ENCODE measurements at places on chromosomes 1 and 21.

- DNase-seq, result no peak
Observed at GRCh38 chr1:162422662-162423375, 10.9 kb upstream of the SH2D1B start.

GRCh38 chr1:160795951-160796383 is at the start of gene LY9:
TSS of gene LY9 (plus strand) at chr1:160796174. CDS start at chr1:160796188, 14 bp downstream.
- DNase-seq, result peak; percentile 77

GRCh38 chr1:203199816-203200571 is 13.5 kb upstream of the CHI3L1 start:
- no peak for DNase-seq

DNA sequence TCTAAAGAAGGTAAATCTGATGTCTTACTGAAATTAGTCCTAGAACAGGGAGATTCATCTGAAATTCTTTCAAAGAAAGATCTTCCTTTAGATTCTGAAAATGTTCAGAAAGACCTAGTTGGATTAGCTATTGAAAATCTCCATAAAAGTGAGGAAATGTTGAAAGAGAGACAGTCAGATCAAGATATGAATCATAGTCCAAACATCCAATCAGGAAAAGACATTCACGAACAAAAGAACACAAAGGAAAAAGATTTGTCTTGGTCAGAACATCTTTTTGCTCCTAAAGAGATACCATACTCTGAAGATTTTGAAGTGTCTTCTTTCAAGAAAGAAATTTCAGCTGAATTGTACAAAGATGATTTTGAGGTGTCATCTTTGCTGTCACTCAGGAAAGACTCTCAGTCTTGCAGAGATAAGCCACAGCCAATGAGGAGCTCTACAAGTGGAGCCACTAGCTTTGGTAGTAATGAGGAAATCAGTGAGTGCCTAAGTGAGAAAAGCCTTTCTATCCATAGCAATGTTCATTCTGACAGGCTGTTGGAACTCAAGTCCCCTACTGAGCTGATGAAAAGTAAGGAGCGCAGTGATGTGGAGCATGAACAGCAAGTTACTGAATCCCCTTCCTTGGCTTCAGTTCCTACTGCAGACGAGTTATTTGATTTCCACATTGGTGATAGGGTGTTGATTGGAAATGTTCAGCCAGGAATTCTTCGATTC is 61.6 kb upstream of the QSOX1 start:
- no peak for DNase-seq

DNA sequence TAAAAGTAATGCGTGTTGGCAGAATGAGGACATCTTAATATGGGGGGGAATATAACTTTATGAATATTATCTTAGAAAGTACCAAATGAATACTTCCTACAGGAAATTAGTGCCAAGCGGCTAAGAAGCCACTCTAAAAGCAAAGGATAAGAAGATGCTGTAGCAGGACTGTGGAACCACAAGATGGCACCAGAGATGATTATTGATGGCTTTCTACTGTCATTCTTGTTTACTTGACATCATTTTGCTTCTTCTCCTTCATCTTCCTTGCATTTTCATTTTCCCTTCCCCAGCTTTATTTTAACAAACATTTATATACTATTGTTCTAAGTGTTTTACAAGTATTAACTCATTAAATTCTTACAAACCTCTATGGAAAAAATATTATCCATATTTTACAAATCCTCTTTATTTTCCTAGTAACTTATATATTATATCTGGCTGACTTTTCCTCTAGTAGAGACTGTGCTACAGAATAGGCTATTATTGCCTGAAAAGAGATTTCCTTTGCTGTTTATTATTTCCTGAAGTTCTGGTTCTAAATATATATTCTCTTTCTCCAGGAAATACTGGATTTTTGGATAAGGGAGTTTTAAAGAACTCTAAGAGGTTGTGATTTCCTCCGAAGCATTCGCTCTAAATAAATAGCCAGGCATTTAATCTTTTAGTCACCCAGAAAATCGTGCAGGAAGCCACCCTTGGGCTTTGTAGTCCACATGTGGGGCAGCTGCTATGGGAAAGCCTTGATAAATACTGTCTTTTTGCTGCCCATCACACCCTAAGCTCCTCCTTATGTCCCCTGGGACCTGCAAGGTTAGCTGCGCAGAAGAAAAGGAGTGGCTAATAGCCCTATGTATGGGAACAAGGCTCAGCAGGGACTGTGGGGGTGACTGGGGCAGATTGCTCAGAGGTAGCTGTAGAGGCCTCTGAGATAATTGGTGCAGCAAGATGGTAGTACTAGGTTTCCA is 69.8 kb downstream of the TPR start:
- DNase-seq, result peak; percentile 60

DNA sequence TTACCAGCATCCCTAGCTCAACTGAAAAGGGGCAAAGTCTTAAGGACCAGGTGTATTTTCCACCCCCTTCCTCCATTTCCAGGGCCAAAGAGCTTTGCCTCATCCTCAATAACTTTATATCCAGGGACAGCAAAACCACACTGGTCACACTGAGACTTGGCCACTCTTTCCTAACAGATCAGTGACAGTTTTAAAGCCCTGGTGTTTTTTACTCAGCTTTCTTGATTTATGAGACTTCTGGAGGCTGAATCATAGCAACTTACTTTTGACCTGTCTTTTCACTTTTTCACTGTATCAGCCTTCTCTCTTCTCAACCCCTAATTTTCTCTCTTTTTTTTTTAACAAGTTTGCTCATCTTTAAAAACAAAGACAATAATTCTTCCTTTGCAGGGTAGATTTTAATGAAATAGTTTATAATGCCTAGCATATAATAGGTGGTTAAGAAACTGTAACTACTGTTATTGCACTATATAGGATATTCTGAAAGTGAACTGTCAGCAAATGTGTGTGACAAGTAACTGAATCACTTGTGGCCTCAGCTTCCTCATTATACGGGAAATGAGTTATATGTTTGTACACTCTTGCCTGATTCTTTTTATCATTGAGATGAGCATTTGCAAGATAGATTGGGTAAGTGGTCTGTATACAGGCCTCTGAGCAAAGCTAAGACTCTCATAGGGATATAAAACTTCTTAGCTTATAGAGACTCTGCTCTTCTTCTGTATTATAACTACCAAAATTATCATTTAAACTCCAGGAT is 19.7 kb upstream of the DYNLT5 start:
- no peak for DNase-seq

GRCh38 chr1:231046730-231047395 is 6.8 kb upstream of the FAM89A start:
- no peak for DNase-seq

GRCh38 chr1:245395680-245396079 is 240.9 kb downstream of the KIF26B start:
- DNase-seq, result no peak

GRCh38 chr1:156508205-156508954 is 7.8 kb upstream of the MEF2D start:
- DNase-seq, result no peak

DNA sequence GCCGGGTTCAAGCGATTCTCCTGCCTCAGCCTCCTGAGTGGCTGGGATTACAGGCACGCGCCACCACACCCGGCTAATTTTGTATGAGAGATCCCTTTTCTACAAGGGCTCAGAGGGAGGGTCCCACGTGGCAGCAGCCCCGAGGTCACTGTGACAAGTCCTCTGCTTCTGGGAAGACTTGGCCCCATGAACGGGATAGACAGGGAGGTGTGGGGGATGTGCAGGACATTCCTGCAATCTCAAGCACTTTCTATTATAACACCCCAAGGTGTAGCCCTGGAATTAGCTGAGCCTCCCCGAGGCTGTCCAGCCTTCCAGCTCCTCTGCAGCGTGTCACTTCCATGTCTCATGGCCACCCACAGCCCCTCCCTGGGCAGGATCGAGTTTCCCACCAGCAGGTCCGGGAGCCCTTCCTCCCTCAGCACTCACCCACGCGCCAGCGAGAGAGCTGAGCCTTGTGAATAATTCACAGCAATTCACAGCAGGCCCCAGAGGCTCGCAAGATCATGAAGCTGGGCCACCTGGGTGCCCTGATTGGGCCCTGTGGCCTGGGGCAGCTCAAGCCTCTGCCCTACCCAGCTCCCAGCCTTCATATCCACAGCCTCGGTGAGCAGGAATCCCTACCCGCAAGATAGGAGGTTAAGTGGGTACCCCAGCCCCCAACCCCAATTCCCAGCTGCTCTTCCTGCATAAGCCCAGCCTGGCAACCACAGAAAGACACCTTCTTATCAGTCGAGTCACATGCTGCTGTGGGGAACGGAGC is 22.8 kb upstream of the RNU1-4 start:
- DNase-seq, result no peak

GRCh38 chr1:119549719-119550132 is 42.7 kb downstream of the HSD3B1 start:
- DNase-seq, result no peak

- no peak for DNase-seq
Observed at GRCh38 chr21:41957991-41958766, 4.4 kb upstream of the C2CD2 start.

DNA sequence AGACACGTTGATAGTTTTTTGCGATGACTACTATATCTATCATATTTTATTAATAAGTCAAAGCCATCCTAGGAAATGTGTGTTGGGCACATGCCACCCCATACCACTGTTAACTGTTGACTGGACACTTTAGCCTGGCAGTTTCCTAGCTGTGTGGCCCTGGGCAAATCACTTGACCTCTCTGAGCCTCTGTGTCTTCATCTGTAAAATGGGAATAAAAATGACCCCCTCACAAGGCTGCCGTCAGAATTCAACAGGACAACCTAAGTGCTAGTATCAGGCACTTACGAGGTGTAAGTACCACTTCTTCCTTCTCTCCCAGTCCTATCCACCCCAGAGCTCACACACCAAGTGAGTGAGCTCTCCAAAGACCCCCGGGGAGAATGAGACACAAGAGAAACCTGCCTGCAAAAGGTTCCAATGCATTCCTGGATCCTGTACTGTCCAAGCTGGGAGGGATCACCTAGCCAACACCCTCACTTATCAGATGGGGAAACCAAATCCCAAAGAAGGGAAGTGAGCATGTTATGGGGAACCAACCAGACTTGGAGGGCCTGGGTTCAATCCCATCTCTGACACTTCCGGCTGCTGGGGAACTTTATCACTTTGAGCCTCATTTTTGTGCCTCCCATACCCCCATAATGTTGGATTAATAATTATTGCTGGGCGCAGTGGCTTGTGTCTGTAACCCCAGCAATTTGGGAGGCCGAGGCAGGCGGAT is 24.9 kb downstream of the HSPG2 start:
- DNase-seq, result no peak

GRCh38 chr1:16006552-16007485 is 2.8 kb downstream of the SRARP start:
- DNase-seq, result no peak

DNA sequence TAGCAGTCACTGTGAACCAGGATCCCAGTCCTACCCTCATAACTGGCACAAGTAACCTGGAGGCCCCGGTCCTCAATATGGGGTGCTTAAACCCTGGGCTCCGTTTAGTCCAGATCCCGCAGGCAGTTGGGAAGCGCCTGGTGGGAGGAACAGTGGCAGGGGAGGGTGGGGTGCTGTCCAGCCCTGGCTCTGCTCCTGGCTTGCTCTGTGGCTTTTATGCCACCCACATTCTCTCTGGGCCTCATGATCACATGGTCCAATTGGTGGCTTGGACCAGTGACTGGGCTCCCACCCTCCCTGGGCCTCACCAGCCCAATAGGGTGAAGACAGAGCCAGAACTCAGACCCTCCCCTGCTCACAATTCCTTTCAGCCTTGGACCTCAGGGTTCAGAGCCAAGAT is 2.9 kb downstream of the CD164L2 start:
- DNase-seq, result no peak

DNA sequence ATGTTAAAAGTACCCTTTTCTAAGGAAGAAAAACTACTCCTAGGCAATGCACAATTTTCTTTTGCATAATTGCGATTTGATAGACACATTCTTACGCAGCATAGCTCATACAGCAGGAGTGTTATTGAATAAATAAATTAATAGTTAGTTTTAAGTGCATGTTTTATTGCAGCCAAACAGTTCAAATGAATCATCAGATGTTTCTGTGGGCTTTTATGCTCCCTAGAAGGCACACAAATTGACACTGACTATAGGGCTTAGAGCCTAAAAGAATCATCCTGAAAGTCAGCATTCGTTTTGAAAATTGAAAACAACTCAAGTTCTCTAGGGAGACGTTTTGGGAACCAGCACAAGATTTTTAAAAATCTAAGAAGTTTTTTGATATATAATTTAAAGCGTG is 411.9 kb downstream of the HLX start:
- DNase-seq, result no peak

DNA sequence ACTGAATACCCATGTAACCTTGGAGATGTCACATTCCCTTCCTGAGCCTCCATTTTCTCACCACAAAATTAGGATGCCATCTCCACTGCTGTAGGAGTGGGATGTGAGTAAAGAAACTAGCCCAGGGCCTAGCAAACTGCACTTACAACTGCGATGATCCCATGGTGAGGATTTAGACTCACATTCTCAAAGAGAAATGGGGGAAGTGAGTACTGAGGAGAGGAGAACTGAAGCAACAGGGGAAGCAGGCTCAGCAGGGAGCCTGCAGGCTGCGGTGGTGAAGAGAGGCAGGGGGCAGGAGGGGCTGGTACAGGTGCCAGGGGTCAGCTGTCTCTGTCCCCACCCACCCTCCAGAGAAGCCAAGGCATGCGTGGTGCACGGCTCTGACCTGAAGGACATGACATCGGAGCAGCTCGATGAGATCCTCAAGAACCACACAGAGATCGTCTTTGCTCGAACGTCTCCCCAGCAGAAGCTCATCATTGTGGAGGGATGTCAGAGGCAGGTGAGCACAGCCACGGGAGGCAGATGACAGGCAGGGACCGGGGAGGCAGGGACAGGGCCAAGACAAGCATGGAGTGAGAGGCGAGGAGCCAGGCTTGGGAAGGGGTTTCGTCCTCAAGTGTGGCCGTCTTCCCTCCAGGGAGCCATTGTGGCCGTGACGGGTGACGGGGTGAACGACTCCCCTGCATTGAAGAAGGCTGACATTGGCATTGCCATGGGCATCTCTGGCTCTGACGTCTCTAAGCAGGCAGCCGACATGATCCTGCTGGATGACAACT is 16.4 kb upstream of the ATP1A4 start:
- DNase-seq, result no peak

GRCh38 chr21:44265734-44266270 is 4.1 kb upstream of the DNMT3L start:
- no peak for DNase-seq

GRCh38 chr1:183676586-183677189 is 23.6 kb upstream of the APOBEC4 start:
- no peak for DNase-seq

- DNase-seq, result no peak
Observed at GRCh38 chr1:24514946-24515345, 12.3 kb downstream of the RCAN3 start.

DNA sequence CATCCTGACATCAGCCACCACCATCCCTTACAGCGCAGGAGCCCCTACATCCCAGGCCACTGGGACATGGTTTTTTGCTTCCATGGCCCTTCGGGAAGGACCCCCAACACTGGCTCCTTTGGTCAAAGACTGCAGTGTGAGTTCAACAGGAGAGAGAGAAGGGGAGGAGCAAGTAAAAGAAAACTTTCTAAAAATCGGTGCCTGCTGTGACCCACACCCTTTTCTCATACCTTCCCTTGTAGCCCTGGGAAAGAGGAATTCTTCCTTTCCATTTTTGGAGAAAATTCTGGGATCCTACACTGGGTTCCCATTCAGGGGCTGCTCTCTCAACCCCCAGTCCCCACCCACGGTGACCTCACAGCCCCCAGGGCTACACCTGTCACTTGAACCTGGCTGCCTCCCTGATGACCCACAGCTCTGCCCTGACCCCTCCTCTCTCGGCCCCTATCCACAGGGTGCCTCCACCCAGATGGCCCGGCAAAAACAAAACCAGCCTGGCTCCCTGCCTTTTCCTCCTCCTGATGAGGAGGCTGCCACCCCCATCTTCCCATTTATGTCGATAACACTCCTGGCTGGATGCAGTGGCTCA is 7.6 kb downstream of the PADI4 start:
- DNase-seq, result no peak
